GM12878 (cell line): ENCODE measurements at places on chromosomes 3 and 15. TPM values are rescaled to one million over a fixed set of nuclear protein-coding genes. Genes with fewer than 3 reads are reported as not detected.

The WDR93 gene
- total RNA-seq = not detected in 2 replicates

The LARP6 gene
- 3.4 and 3.5 TPM in 2 replicates for total RNA-seq

The DNAH12 gene
- 0.05 and 0.19 TPM in 2 replicates for total RNA-seq

The FGF7 gene
- 0.05 and 0.08 TPM in 2 replicates for total RNA-seq

The SLC6A11 gene
- not detected in 2 replicates for total RNA-seq

The PROS1 gene
- 0.08 and 0.10 TPM in 2 replicates for total RNA-seq

The PLCB2 gene
- total RNA-seq = 33.8 and 39.4 TPM in 2 replicates

DNA sequence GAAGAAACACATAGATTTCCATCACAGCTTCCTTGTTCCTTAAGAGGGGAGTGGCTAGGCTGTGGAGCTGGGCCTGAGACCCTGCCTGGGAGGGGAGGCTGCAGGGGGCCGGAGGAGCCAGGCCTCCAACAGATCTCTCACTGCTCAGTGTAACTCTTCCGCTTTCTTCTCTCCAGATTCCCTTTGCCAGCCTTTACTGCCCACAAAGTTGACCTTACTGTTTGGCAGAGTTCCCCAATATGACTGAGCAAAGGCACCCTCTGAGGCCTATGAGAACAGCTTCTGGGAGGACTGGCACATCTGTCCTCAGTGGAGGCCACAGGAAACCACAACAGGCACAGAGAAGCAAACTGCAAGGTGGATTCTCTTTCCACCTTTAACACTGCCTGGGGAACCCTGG is 38.1 kb downstream of the SLCO2A1 start:
- H3K4me3 ChIP-seq = no peak overlapping the region
- no peak for DNase-seq
- no peaks in the 10 kb centered on the region for H3K27me3 ChIP-seq
- no peaks in the 10 kb centered on the region for H3K36me3 ChIP-seq
- no peak overlapping the region for H3K27ac ChIP-seq

DNA sequence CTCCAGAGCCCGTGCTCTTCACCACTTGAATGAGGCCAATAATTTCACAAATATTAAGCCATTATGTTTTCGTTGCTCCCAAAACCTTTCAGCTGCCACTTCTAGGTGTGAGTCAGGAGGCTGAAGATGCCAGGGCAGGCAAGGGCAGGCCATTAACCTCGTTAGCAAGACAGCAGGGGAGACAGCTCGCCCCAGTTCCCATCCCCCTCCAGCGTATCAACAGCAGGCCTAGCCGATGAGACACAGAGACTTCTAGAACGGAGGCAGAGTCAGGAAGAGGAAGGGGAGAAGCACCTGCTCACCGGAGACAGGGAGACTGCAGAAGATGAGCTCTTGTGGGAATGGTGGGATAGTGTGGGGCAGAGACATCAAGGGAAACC is 28.0 kb upstream of the PLA2G4E start:
- H3K36me3 ChIP-seq = no peaks in the 10 kb centered on the region
- no peak overlapping the region for H3K27ac ChIP-seq
- DNase-seq = no peak
- H3K4me1 ChIP-seq = no peaks in the 10 kb centered on the region

GRCh38 chr3:30597131-30597768 is 9.2 kb upstream of the TGFBR2 start:
- DNase-seq = no peak
- peaks cover 4% of the 10 kb centered on the region for H3K27me3 ChIP-seq
- no peaks in the 10 kb centered on the region for H3K36me3 ChIP-seq
- no peak overlapping the region for H3K27ac ChIP-seq
- H3K4me1 ChIP-seq = no peaks in the 10 kb centered on the region; the same call in 1 of the 2 replicates

GRCh38 chr3:112653881-112654300 is 12.9 kb upstream of the CCDC80 start:
- no peak overlapping the region for H3K27ac ChIP-seq
- no peaks in the 10 kb centered on the region for H3K36me3 ChIP-seq
- no peaks in the 10 kb centered on the region for H3K27me3 ChIP-seq
- no peak for DNase-seq

DNA sequence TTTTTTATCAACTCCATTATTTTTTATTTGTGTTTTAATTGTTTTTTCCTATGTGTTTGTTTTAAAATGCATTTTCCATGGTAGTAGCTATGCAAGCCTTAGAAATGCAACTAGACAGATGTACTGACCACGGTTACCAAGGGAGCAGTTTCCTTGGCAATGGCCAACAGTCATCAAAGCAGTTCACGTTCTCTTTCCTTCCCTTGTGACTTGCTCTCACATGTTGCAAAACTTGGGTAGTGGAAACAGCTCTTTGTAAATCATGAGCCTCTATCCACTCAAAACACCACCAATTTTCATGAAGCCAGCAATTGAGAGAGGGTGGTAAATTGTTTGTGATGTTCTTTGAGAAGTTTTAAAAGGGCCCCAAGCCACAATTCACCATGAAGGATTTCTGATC is 499.4 kb upstream of the MDFIC2 start:
- DNase-seq = no peak
- no peaks in the 10 kb centered on the region for H3K27me3 ChIP-seq
- H3K36me3 ChIP-seq = no peaks in the 10 kb centered on the region
- H3K4me1 ChIP-seq = no peaks in the 10 kb centered on the region
- H3K27ac ChIP-seq = no peak overlapping the region
- no peak overlapping the region for H3K4me3 ChIP-seq

GRCh38 chr3:137464341-137464740 is 299.8 kb upstream of the SOX14 start:
- no peaks in the 10 kb centered on the region; the same call in 1 of the 2 replicates for H3K4me1 ChIP-seq
- no peak overlapping the region for H3K27ac ChIP-seq
- no peak for DNase-seq
- H3K4me3 ChIP-seq = no peak overlapping the region
- H3K36me3 ChIP-seq = no peaks in the 10 kb centered on the region

- no peaks in the 10 kb centered on the region for H3K36me3 ChIP-seq
- H3K27me3 ChIP-seq = peaks cover 16% of the 10 kb centered on the region
- H3K4me3 ChIP-seq = no peak overlapping the region
- DNase-seq = no peak
These were observed 511 bp upstream of the RARB start for GRCh38 chr3:25427563-25427941.

DNA sequence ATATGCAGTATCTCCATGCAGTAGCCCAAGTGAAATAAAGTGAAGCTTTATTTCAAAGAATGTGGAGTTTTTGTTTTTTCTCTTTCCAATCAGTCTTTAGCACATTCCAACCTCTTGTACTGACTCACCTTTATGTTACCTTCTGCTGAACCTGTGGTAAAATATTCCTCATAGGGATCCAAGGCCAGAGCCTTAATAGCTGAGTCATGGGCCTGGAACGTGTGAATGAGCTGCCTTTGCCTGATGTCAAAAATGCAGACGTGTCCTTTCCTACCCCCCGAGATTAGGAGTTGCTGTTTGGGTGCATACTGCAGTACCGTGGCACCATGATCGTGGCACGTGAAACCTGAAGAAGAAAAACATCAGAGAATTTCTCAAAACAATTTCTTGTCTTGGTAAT is 108.5 kb downstream of the GLDN start:
- no peak overlapping the region for H3K27ac ChIP-seq
- H3K27me3 ChIP-seq = no peaks in the 10 kb centered on the region
- no peaks in the 10 kb centered on the region for H3K36me3 ChIP-seq
- no peak overlapping the region for H3K4me3 ChIP-seq

DNA sequence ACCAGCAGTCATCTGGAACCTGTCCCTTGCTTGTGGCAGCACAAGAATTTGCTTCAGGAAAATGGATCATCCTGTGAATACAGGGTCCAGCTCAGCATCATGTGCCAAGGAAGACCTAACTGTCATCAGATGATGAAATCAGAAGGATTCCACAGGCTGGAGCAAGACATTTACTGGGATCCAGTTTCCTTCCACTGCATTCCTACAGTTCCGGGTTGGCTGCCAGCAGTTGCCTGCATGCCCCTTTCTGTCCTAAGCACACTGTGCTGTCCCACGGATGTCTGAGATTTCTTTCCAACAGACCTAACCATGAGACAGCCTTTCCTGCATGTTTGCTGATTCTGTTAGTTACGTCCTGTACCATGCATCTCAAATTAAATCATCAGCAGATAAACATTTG is 140.7 kb downstream of the IMPG2 start:
- H3K4me1 ChIP-seq = no peaks in the 10 kb centered on the region
- DNase-seq = no peak
- H3K4me3 ChIP-seq = no peak overlapping the region
- no peaks in the 10 kb centered on the region for H3K27me3 ChIP-seq
